ENCODE measurements at places on chromosomes 5 and 9.

GRCh38 chr5:36734422-36734821 lies 128.0 kb downstream of the SLC1A3 start:
- DNase-seq, result peak; percentile 4

DNA sequence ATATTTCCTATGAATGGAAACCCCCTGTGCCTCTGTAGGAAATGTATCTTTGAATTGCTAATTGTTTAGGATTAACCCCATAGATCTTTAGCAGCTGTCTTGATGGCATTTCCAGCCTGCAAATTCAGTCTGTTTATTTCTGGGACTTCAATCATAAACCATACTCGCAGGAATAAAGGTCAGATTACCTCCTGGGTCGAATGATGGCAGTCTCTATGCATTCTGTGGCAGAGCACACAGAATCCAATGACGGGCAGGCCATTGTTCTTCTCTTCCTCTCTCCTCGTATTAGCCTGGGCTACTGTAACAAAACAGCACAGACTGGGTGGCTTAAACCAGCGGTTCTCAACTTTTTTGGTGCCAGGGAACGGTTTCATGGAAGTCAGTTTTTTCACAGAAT lies 199.9 kb downstream of the PCSK5 start:
- DNase-seq, result no peak

- DNase-seq, result no peak
These were observed 75.2 kb downstream of the ACTBL2 start for GRCh38 chr5:57407391-57407790.

DNA sequence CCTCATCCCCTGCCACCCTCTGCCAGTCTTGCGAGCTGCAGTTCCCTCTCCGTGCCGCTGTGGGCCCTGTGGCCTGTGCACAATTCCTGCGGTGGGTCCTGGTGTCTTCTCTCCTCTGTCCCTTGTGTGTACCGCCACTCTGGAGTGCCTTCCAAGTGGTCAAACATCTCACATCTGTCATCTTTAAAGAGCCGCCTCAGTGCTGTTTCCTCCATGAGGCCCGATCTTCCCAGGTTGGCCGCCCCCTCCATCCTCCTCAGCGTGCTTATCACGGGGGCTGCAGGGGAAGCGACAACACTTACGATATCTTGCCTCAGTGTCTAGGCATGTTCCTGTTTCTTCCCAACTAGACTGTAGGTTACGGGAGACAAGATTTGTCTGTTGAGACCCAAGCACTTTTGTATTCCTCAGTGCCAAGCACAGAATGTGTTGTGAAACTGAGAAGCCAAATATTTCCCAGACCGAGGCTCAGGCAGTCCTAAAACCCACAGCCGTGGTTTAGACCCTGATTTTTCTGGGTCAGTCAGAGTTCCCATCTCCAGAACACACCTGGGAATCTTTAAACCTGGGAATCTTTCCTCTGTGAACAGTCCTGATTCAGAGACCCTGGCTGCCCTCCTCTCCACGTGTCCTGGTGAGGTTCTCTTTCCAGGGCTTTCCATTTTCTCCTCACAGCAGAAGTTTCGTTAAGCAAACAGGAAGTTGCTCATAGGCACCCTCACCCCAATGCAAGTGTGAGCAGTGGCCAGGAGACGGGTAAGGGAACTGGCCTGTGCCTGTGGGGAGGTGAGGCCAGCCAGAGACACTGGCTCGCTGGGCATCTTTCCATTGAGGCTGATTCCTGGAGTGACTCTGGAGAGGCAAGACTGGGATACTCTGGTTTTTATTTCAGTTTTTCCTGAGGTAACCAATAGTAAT lies 28.8 kb downstream of the SLC46A2 start:
- no peak for DNase-seq

DNA sequence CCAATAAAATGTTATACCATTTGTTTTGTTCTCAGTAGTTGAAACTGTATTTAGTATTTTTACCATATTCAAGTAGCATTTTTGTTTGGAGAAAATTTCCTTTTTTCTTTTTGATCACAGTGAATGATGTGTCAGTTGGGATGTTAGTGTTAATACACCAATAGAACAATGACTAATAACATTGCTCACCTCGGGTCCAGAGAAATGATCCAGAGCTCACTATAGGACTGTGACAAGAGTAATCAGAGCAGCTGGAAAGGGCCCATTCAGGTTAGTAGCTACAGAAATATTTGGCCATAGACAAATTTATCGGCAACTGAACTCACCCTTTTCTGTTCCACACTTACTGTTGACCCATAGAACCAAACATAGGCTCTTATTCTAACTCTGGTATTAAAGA lies 989.2 kb downstream of the TLE4 start:
- DNase-seq, result no peak

- no peak for DNase-seq
These were observed 43.5 kb downstream of the FBN2 start for GRCh38 chr5:128494516-128494915.

GRCh38 chr9:130927995-130928900 lies 10.8 kb downstream of the FIBCD1 start:
- DNase-seq, result peak; percentile 55

GRCh38 chr5:177429248-177430040 lies 3.0 kb downstream of the GRK6 start:
- no peak for DNase-seq

- no peak for DNase-seq
These were observed 597.6 kb downstream of the RAB3C start for GRCh38 chr5:59180515-59180914.

- DNase-seq, result no peak
These were observed 276.1 kb downstream of the TAF11L14 start for GRCh38 chr5:17910318-17910717.

All from NCI-H1092 treated with DMSO at 0.1 percent for 48 hours (cell line).